ENCODE measurements at places on chromosomes 16 and 17.

DNA sequence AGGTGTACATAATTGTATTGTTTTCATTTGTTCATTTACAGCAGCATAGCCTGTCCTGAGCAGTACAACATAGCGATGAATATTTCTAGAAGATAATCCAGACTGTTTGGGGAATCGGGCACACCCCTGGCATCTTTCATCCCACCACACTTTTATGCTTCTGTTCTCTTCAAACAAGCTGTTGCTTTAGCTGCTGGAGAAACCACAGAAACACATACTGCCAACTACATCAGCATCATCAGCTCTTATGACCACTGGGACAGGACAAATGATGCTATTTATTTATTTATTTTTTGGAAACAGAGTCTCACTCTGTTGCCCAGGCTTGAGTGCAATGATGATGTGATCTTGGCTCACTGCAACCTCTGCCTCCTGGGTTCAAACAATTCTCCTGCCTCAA, 22.6 kb upstream of the HAPSTR1 start:
- DNase-seq, result no peak

DNA sequence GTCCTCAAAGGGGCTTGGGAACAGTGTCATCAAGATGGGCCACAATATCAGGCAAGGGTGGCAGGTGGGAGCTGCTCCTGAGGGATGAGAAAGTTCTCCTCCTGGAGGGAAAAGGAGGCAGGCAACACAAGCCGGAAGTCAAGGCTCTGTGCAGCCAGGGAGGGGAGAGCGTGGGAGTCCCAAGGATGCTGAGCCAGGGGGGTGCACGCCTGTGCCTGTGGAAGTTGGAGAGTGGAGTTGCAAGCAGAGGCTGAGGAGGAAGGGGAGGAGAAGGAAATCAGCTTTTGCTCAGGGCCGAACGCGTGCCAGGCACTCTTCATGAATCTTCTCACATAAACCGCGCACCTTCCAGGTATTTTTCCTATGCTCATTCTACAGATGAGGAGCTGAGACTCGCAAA, 7.4 kb upstream of the SLC13A2 start:
- no peak for DNase-seq

GRCh38 chr17:27471321-27472269, 15.3 kb downstream of the KSR1 start:
- DNase-seq, result no peak

- no peak for DNase-seq
These were observed 326.4 kb downstream of the SOX9 start for GRCh38 chr17:72447251-72447640.

DNA sequence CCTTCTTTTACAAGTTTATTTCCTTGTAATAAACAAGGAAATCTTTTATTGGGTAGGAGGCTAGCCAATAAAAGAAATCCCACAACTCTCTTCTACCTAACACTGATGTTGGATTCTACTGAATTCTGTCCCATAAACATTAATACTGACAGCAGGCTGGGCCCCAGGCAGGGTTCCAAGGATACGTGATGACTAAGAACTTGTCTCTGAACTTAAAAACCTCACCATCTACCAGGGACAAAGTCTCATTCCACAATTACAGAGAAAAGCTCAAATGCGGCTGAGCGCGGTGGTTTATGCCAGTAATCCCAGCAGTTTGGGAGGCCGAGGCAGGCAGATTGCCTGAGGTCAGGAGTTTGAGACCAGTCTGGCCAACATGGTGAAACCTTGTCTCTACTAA, 64.9 kb downstream of the ARHGAP17 start:
- DNase-seq, result no peak

DNA sequence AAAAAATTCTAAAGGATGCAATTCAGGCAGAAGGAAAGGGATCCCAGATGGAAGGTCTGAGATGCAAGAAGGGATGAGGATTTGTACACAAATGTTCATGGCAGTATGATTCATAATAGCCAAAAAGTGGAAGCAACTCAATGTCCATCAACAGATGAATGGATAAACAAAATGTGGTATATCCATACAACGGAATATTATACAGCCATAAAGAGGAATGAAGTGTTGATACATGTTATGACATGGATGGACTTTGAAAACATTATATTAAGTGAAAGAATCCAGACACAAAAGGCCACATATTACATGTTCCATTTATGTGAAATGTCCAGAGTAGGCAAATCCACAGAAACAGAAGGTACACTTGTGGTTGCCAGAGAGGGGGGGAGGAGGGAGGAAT, 23.9 kb upstream of the GPATCH8 start:
- DNase-seq, result no peak

GRCh38 chr17:64621772-64622171, 40.3 kb downstream of the SMURF2 start:
- no peak for DNase-seq

DNA sequence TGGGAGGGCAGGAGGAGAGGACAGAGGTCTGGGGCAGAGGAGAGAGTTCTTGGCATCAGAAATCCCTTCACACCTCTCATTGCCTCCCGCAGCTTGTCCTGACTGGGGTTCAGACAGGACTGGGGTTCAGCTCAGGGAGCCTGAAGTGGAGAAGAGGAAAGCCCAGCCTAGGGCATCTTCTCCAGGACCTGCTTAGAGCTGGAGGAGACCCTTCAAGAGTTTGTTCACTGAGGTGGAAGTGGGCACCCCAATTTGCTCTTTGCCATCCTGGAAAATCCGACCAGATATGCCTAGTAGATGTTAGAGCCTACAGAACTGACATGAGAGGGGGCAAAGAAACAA, 2.0 kb downstream of the HOXB3 start:
- no peak for DNase-seq

DNA sequence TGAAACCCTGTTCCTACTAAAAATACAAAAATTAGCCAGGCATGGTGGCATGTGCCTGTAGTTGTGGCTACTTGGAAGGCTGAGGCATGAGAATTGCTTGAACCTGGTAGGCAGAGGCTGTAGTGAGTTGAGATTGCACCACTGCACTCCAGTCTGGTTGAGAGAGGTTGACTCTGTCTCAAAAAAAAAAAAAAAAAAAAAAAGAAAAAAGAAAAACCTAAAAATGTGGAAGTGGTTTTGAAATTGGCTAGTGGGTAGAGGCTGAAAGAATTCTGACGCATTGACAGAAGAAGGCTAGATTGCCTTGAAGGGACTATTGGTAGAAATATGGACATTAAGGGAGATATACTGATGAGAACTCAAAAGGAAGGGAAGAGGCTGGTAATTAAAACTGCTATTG, 33.6 kb upstream of the CPPED1 start:
- no peak for DNase-seq

DNA sequence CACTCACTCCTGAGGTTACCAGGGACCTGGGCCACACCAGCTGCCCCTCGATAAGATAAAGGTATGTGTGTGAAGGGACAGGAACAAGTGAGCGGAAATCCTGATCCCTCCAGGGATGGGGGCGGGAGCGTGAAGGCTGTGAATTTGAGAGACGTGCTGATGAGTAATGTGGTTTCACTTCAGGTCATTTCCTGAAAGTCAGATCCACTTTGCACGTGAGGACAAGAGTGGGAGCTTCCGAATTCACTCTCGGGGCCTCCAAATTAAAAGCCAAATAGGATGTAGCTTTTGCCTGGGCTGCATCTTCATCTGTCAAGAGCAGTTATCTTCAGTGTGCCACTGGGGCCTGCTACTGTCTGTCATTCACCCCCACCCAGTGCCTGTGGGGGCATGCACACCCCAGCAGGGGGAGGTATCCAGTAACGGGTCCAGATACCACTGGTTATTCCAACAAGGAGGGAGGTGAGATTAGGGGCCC, 87.4 kb upstream of the LHX1 start:
- no peak for DNase-seq

GRCh38 chr16:55147396-55147795, 176.6 kb upstream of the IRX6 start:
- DNase-seq, result no peak

DNA sequence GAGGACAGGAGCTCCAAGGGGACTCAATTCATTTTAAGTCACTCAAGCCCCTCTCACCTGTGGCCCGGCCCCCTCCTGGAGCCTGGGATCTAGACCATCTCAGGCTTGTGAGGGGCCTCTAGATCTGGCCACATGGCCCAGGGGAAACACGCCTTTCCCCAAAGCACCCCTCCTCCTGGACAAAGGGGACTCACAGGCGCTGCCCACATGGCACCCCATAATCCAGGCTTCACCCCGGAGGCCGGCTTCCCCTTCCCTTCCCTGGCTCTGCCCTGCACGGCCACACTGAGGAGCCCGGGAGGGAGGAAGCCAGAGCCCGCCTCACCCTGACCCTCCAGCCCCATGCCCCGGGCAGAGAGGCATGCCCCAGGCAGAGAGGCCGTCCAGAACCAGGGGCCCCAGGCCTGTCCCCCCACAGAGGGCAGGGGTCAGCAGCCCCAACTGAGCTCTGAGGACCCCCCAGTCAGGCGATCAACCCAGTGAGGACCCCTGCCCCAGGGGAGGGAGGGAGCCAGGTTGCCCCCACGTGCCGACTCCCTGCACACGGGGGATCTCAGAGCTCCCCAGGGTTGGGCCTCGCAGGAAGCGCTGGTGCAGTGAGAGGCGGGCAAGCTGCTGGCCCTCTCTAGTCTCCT, 10.9 kb downstream of the HS3ST6 start:
- DNase-seq, result no peak

- no peak for DNase-seq
These were observed 46.0 kb upstream of the TBX2 start for GRCh38 chr17:61353615-61354014.

DNA sequence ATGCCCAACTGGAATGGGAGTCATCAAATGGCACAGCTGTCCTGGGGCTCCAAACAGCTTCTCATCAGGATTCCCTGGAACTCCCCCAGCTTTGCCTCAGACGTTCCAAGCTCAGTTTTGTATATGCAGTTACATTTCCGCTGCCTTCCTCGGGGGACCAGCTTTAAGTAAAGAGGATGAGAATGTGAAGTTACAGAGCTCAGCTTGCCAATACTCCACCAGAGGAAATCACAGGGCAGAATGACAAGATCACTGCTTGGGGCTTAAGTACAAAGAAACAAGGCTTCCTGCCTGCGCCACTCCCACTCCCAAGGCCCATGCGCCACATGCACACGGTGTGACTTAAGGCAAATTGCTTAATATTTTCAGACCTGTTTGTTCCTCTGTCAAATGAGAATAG, 272.4 kb upstream of the CDH11 start:
- no peak for DNase-seq

GRCh38 chr16:3495176-3495575, at the start of gene C16orf90:
C16orf90 (minus strand) TSS chr16:3495489; CDS start chr16:3495421, 68 bp downstream.
- no peak for DNase-seq

- no peak for DNase-seq
These were observed 231.1 kb downstream of the UTP18 start for GRCh38 chr17:51491416-51491815.

DNA sequence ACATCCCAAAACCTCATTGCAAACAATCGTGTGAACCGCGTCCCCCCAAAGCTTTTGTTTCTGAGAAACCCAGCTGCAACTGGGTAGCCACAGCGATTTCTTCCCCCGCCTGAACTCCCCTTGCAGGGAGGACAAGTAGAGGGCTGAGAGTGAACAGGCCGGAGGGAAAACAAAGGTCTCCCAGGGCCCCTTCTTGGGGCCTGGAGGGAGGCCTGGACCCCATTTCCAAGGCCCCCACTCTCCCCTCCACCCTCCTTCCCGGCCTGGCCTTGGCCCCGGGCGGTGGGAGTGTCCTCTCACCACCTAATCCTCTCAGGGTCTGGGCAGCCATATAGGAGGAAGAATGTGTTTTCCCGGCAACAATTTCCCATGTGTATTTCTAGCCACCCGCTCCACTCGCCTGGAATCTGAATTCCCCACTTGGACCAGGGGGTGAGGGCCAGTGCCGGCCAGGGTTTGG, 2.6 kb downstream of the GLIS2 start:
- DNase-seq, result no peak

- no peak for DNase-seq
These were observed 8.5 kb downstream of the TELO2 start for GRCh38 chr16:1501630-1502029.

DNA sequence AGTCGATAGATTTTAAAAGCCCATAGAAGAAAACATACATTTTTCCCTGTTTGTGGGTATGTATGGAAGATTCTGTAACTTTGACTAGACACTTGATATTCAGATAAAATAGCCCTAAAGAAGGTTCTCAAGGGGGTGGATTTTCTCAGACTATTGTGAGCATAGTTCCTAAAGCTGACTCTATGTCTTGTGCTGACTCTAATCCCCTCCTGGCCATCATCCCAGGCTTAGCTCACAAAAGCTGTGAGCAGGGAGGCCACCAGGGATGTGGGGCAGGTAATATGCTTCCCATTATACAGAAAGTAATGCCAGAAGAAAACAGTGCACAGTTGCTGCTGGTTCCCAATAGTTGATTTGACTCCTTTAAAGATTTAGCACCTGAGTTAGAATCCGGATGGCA, 32.0 kb downstream of the CDH13 start:
- no peak for DNase-seq

- no peak for DNase-seq
These were observed 3.0 kb downstream of the HOXB4 start for GRCh38 chr17:48575066-48575582.

- no peak for DNase-seq
These were observed 46.7 kb downstream of the C17orf67 start for GRCh38 chr17:56786989-56787482.

GRCh38 chr16:19515757-19516156, 6.1 kb downstream of the GDE1 start:
- DNase-seq, result no peak

DNA sequence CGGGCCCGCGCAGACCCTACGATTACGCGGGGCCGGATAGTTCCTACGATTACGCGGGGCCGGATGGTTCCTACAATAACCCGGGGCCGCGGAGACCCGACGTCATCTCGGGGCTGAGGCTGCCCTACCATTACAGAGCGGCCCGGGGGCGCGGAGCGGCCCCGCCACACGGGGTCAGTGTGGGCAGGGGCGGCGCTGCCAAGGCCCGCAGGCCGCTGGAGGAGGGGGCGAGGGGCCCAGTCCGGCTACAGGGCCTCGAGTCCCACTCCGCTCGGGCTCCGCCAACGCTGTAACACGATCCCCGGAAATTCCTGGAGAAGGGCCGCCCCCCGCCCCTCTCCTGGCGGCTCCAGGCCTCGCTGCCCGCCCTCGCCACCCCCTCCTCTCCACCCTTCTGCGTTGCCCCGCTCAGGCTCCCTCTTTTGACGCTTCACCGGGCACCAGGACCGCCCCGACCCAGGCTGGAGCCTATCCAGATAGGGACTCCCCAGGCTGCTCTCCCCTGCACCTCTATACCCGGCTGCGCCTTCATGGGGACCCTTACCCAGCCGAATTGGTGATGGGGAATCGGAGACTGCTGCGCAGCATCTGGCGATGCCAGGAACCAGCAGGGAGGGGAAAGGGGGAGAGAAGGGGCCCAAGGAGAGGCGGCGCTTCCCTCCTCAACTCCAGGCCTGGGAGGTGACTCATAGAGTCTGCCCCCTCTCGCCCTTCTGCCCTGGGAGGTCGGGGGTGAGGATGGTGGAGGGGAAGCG, at the start of gene RAB34:
Gene RAB34, minus strand, starts transcription at position 291 of the 755 bp plus-strand sequence. CDS start 602 bp downstream, outside the sequence.
- no peak for DNase-seq

- DNase-seq, result no peak
These were observed 4.0 kb upstream of the DLX4 start for GRCh38 chr17:49964769-49965523.

GRCh38 chr16:50841081-50841886, 99.4 kb downstream of the CYLD start:
- DNase-seq, result no peak

- no peak for DNase-seq
These were observed 62.5 kb downstream of the NQO1 start for GRCh38 chr16:69663846-69664245.
